ENCODE measurements at places on chromosomes 7 and 10.
A peak's percentile ranks its signal among the peaks of the same experiment; 100 is the strongest.

GRCh38 chr10:18866852-18867251, 181.7 kb upstream of the MALRD1 start:
- no peak for DNase-seq

DNA sequence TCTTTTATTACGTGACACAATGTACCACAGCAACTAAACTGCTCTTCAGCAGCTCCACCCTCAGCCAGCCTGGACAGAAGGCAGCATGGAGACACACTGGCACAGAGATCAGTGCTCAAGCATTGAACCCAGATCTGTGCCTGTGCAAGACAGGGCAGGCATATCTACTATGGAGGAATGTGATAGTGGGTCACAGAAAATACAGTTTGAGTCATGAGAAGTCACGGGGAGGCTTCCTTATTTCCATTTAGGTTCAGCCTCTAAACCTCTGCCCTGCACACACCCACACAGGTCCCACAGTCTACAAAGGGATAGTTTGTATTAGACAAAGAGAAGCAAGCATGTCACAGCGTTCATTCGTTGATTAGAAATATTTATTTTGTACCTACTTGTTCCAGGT, 187.4 kb upstream of the AGR3 start:
- DNase-seq: no peak

DNA sequence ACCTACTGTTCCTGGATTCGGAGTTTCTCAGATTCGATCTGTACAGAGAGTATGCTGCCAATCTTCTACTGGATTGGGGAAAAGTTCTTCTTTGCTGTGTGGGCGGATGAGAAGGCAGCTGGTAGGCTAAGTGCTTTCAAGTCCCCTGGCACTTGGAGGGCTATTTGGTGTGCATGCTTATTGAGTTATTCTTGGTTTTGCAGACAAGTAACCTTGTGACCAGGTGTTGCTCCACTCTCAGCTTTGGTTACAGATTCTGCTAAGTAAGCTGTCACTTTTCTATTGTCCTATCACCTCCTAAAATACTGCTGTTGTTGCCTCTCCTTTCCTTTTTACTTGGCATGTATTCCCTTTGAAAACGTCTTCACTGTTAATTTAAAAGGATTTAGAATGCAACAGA, 1375.1 kb upstream of the LRRTM3 start:
- no peak for DNase-seq

DNA sequence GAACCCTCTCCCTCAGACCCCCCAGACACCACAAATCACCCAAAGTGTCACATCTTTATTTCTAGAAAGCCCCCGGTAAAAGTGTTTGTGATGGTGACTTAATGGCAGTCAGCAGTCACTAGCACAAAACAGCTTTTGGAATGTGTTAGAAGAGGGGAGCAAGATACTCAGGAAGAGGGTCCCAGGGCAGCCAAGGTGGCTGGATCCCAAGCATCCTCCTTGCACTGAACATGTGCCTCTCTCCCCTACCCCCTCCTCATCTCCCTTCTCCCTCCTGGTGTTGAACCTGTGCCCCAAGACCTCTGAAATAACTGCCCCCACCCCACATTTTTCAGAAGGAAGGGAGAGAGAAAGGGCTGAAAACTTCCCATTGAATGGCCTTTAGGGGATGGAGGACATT, 37.8 kb upstream of the MXI1 start:
- DNase-seq: no peak

DNA sequence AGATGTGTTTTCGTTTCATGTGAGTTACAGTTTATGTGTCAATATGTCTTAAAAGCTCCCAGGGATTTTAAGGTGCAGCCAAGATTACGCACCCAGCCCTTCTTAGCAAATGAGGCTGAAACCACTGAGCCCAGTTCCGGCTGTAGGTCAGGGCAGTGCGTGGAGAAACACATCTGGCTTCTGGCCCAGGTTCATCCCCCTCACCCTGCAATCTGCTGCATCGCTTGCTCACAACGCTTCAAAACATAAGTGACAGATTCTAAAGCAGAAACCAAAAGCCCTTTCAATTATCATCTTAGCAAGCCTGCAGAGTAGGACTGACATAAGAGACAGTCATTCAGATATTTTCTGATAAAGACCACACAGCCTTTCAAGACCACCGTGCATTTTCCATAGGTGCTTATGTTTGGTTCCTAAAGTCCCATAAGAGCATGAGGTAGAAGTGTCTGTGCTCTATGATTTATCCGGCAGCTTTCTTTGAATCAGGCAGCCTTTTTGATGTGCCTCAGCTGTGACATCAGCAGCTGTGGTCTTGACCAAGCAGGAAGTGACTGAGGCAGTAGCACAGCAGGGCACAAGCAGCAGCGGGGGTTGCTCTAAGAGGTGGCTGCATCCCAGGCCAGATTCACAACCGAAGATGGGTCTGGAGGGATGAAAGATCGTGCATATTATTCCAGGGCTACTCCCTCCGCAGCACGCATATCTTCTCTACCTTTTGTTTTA, 72.1 kb upstream of the LYZL2 start:
- peak; percentile 62 for DNase-seq

DNA sequence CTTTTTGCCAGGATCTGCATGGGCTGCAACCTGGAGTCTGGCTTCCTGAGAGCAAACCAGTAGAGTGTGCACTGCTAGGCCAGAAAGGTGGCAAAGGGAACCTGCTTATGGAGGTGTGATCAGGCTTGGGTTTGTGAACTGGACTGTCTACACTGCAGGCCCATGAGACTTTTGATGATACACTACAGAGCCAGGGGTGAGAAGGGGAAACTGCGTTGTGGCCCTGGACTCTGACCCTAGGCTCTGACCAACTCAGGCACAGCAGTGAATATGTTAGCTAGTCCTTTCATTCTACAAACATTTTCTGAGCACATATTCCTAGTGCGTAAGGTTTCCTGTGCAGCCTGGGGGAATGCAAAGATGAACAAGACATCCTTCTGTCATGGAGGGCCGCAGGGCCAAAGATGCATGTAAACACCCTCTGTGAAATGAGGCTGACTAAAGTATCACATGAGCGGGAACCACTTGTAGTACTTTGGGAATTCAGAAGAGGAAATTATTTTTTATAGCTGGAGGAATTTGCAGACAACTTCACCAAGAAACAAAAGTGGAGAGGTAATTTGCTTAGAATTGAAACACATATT, 63.8 kb upstream of the HPS1 start:
- DNase-seq: no peak

DNA sequence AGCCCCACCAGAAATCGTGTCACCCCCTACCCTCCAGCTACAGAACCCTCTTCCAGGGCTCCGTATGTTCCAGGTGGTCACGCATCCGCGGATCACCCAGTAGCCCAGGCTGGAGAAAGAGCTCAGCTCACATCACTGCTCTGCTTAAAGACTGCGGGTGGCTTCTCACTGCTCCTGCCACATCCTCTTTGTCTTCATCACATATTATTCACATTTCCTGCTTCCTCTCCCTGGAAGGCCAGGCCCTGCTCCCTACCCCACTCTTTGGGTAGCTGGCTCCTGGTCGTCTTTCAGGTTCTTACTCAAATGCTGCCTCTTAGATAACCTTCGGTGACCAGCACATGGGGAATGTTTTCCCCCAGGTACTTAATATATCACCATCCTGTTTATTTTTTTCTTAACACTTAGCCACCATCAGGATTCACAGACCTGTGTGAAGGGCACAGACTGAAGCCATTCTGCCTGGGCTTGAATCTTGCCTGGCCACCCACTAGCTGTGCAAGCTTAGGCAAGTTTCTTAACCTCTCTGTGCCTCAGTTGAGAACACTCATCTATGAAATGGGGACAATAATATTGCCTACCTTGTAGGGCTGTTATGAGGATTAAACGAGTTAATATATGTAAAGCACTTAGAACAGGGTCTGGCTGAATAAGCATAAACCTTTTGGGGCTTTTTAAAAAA, 307.8 kb downstream of the PRPF18 start:
- DNase-seq: no peak

- no peak for DNase-seq
These were observed 4.3 kb upstream of the TRPV6 start for GRCh38 chr7:142889816-142890215.

DNA sequence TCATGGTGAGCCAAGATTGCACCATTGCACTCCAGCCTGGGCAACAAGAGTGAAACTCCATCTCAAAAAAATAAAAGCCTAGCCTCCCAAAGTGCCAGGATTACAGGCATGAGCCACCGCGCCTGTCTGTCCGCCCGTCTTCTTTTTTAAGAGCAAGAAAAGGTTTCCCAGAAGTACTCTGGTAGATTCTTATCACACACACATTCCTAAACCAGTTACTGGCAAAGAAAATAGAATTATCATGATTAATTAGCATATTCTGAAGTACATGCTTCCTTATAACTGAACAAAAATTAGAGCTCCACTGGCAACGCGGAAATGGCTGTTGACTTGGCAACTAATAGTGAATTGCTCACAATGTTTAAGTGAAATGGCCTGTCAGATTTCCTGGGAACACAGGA, 87.0 kb downstream of the ADK start:
- DNase-seq: no peak

- DNase-seq: no peak
These were observed 70.1 kb downstream of the ZPBP start for GRCh38 chr7:50022991-50023390.

DNA sequence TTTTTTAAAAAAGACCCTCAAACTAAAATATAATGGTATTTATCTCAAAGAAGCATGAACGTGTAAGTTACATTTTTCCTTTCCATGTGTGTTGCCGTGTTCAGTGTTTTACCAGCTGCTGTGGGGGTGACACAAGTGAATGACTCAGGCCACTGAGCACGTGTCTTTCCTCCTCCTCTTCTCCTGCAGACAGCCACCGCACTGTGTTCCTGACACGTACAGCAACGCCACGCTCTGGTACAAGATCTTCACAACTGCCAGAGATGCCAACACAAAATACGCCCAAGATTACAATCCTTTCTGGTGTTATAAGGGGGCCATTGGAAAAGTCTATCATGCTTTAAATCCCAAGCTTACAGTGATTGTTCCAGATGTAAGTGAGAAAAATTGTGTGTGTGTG, 29.7 kb downstream of the TMEM248 start:
- DNase-seq: no peak

DNA sequence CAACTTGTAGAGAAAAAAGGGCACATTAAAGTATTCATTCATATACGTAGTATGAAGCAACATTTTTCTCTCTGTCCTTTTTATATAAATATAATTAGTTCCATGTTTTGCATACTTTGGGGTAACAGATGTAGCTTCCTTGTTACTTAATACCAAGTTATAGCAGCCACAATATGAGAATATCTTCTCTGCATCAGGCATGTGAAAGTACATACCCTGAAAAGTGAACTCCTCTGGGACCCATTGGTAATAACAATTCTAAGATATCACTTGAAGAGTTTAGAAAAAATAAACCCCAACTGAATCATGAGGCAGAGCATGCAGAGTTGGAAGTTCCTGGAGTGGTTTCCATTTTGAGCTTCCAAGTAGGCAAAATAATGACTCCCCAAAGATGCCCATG, 2.4 kb upstream of the CRPPA start:
- no peak for DNase-seq

- no peak for DNase-seq
These were observed 65.6 kb upstream of the CCDC6 start for GRCh38 chr10:59971915-59972314.

- no peak for DNase-seq
These were observed 2.5 kb downstream of the RGS10 start for GRCh38 chr10:119540038-119540437.

Data from activated CD4-positive, alpha-beta T cell treated with anti-CD3 and anti-CD28 coated beads for 24 hours (primary cell).